CD8-positive, alpha-beta memory T cell (primary cell): ENCODE measurements at places on chromosomes 2 and 18.

- DNase-seq, result no peak
- no peaks in the 10 kb centered on the region for H3K4me1 ChIP-seq
- H3K27ac ChIP-seq, result no peak overlapping the region
- H3K27me3 ChIP-seq, result no peaks in the 10 kb centered on the region
- no peaks in the 10 kb centered on the region for H3K36me3 ChIP-seq
Observed at GRCh38 chr2:11263177-11263576, 81.3 kb downstream of the ROCK2 start.

DNA sequence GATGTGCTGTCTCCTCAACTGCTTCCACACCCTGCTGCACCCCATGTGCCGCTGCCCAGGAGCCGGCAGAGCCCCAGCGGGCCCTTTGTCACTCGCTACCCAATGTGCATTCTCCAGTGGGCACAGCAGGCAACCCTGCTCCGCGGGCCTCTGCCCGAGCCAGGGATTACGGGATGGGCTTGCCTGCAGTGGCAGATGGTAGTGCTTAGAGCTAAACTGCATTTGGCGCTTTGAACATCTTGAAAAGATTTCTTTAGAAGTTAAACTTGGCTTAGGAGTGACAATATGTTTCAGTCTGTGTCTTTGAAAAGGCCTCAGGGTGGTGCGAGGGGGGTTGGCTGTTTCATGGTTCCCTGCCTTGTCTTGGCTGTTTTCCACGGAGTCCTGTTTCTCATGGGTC is 84.0 kb upstream of the BOD1L2 start:
- H3K27me3 ChIP-seq, result no peaks in the 10 kb centered on the region
- no peak for DNase-seq
- H3K4me1 ChIP-seq, result no peaks in the 10 kb centered on the region
- no peaks in the 10 kb centered on the region for H3K36me3 ChIP-seq

DNA sequence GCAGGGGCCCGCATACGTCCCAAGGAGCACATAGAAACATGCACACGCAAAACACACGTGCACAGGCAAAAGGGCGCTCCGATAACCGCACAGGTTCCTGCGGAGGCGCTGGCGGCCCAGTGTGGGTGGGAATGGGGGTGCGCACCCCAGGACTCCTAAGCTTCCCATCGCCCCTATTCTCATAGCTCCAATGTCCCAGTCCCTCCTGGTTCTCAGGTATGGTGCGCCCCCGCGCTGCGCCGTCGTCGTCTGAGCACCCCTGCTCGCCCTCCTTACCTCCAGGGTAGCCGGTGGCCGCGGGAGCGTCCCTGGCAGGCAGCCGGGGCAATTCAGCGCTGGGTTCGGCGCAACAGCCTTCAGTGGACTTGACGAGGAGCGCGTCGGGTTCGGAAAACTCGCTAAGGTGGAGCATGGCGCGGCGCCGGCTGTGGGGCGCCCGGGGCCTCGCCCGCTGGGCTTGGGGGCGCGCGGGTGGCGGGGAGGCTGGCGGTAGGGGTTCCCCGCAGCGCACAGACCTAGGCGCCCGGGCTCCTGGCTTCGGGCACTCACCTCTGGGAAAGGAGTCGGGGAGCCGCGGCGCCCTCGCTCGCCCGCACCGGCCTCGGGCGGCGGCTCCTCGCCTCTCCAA is 328 bp downstream of the EGR4 start:
- H3K36me3 ChIP-seq, result no peaks in the 10 kb centered on the region
- H3K4me3 ChIP-seq, result peak overlapping the region; percentile 19
- H3K4me1 ChIP-seq, result peaks cover 27% of the 10 kb centered on the region
- no peak for DNase-seq

GRCh38 chr2:17184512-17184911 is 333.7 kb downstream of the RAD51AP2 start:
- no peak overlapping the region for H3K4me3 ChIP-seq
- H3K36me3 ChIP-seq, result no peaks in the 10 kb centered on the region
- H3K27ac ChIP-seq, result no peak overlapping the region
- no peak for DNase-seq
- H3K27me3 ChIP-seq, result no peaks in the 10 kb centered on the region
